CD4-positive, alpha-beta T cell treated with Interleukin-6 at 100 ng/mL for 8 hours (primary cell): ENCODE measurements at places on chromosomes 16 and 17.

DNA sequence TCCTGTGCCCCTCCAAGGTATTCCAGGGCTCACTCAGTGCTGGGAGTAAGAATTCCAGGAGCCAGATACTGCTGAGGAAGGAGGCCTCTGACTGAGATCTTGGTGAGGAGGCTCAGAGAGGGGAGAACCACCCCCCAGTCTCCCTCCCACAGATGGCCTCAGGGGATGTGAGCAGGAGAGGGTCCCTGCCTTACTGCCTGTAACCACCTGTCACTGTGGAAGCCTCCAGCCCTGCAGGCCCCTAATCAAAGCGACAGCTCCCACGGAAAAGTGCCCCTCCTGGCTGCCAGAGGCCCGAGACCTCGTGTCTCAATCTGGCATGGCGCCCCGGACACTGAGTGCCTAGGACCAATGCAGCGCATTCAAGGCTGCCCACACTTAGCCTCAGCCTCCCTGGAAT, 7.7 kb upstream of the C17orf113 start:
- no peak for DNase-seq

DNA sequence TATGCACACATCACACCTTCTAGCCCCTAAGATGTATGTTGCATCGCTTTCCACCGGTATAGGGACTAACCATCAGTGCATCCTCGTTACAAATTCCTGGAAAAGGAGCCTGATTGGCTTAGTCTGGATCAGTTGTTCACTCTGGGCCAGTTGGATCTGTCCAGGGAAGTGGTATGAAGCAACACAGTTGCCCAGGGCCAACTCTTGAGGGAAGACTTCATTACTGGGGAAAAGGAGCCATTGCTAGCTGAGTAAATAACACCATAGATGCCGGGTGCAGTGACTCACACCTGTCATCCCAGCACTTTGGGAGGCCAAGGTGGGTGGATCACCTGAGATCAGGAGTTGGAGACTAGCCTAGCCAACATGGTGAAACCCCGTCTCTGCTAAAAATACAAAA, 275.2 kb upstream of the RBFOX1 start:
- DNase-seq: no peak

- no peak for DNase-seq
Observed at GRCh38 chr17:1033503-1033902, 36.6 kb downstream of the TIMM22 start.

- peak; percentile 9 for DNase-seq
Observed at GRCh38 chr16:16062023-16062937, 112.9 kb downstream of the ABCC1 start.

GRCh38 chr17:37090941-37091340, 142.2 kb downstream of the AATF start:
- no peak for DNase-seq

GRCh38 chr17:55883149-55883548, 132.3 kb downstream of the PCTP start:
- no peak for DNase-seq

DNA sequence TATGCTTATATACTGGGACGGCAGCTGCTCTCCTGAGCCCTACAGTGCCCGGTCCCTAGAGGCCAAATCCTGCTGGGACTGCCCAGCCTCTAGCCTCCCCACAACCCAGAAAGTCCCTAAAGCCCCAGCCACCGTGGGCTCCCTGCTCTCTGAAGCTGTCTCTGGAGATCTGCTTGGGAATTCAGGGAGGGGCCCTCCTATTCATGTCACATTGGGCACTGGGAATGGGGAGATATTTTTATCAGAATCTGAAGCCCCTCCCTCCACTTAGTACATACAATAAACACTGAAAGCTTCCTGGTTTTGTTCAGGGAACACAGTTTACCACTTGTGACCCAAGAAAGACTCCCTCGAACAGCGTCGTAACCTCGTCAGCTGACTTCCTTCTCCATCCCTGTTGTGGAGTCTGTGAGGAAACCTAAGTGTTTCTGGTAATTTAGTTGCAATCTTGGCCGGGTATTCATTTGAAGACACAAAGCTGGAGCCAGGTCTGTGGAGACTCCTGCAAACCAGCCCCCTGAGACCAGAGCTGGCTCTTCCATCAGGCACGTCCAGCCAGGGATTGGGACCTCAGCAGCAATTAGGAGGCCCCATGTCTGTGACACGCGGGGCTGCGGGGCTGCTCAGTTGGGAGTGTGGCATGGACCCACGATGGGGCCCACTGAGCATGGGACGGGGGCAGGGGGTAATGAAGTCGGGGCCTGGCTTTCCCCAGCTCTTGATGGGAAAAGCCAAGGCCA, 38.5 kb downstream of the PGS1 start:
- DNase-seq: no peak

DNA sequence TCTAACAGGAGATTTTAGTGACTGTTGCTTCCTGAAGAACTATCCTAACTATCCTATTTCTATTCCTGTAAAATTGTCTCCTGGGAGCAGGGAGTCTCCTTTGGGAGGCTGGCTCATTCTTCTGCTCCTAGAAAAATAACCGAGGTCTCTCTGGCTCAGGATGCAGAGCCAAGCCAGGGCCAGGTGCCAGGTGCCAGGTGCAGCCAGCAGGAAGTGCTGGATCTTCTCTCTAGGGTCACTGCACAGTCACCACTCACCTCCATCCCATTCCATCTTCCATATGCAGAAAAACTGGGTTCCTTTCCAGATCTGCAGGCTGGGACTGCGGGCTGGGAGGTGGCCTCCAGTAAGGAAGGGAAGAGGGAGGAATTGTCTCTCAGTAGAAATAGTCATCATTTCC, 3.8 kb upstream of the TMC7 start:
- DNase-seq: no peak

DNA sequence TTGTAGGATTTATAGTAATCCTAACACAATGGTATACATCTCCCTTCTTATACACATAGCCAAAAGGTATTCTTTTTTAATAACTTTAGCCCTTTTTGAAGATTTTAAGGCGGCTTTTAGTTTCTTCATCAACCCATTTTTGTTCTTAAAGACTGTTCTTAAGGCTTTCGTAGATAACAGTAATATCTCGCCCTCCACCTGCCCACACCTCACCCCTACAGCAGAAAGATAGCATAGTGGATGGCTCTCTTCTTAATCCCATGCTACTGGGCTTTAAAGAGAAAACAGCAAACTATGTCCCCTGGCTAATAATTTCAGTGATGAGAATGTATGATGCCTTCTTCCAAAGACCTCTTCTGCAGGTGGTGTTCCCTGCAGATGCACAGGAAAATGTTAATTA, 8.6 kb downstream of the IGSF6 start:
- no peak for DNase-seq

DNA sequence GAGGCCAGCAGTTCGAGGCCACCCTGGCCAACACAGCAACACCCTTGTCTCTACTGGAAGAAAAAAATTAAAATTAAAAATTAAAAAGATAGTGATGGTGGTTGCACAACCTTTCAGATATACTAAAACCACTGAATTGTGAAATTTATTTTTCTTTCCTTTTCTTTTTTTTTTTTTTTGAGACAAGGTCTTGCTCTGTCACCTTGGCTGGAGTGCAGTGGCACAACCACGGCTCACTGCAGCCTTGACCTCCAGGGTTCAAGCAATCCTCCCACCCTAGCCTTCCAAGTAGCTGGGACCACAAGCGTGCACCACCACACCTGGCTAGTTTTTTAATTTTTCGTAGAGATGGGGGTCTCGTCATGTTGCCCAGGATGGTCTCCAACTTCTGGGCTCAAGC, 254.4 kb downstream of the SLC39A11 start:
- DNase-seq: no peak

GRCh38 chr17:57502811-57503241, 242.3 kb downstream of the CCDC182 start:
- no peak for DNase-seq

DNA sequence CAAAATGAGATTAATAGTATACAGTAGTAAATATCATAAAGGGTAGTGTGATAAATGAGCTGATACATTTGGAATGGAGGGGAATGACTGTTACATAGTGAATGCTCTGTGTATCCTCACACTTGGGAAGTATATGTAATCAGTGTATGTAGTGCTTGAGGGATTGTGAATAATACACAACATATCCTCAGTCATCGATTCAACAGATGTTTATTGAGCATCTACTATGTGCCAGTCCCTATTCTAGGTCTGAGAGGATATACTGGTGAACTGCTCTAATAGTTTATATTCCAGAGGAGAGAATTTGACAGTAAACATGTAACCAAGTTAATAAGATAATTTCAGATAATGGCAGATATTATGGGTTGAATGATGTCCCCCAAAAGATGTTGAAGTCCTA, 3.4 kb upstream of the BECN1 start:
- no peak for DNase-seq

- DNase-seq: no peak
Observed at GRCh38 chr16:30892670-30893416, 1.0 kb downstream of the BCL7C start.

DNA sequence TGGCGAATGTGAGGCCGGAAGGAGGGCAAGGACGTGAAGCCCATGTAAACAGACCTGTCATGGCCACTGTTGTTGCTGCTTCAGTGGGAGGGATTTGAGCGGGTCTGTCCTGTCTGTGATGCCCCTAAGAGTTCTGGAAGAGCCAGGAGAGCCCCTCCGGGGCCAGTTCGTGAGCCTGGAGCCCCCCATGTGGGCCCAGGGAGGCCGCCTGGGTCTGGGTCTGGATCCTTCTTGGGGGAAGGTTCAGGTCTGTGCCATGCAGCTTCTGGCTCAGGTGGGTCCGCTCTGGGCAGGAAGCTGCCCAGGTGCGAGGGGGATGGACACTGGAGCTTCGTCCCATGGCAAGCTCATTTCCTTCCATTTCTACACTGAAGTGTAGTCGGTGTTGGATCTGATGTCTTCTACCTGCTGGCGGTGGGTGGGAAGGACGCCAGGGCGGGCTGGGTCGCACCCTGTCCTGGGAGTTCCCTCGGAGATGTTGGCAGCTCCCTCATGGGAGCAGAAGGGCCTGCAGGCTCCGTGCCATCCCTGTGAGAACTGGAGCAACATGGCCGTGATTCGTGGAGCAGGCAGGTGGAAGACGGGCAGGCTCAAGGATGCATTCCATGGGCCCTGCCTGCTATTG, 11.2 kb upstream of the WFIKKN1 start:
- DNase-seq: no peak

- no peak for DNase-seq
Observed at GRCh38 chr17:65553009-65553645, 8.3 kb downstream of the AXIN2 start.

- no peak for DNase-seq
Observed at GRCh38 chr17:78407387-78408000, 29.0 kb downstream of the PGS1 start.

DNA sequence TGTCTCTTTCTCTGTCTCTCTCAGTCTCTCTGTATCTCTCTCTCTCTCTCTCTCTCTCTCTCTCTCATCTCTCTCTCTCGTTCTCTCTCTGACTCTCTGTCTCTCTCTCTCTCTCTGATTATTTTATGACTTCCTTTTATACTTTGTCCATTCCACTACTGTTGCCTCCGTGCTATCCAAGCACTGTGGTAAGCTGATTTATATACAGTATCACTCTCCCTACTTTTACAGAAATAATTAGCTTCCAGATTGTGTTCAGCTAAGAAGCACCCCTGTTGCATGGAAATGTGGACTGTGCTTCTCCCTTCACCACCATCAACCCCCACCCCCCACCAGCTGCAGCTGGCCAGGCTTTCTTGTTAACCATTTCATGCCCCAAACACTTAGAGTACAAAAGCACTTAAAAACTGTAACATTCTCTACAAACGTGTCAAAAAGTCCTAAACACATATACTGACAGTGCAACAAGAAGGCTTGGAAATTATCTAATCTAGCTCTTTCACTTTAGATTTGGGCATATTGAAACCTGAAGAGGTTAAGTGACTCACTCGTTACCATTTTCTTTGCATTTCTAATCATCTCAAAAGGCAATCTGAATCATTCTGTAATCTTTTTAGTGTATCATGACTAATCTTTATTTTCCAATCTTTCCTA, 11.6 kb upstream of the TMEM100 start:
- no peak for DNase-seq

GRCh38 chr17:60554377-60554788, 28.3 kb upstream of the APPBP2 start:
- no peak for DNase-seq

GRCh38 chr17:75439287-75439686, 17.1 kb upstream of the TMEM94 start:
- DNase-seq: no peak

- no peak for DNase-seq
Observed at GRCh38 chr17:80204626-80205468, 15.3 kb downstream of the SGSH start.

GRCh38 chr17:48491527-48492273, 39.1 kb downstream of the HOXB1 start:
- DNase-seq: no peak

- DNase-seq: no peak
Observed at GRCh38 chr17:80163336-80163735, 6.5 kb upstream of the CARD14 start.

DNA sequence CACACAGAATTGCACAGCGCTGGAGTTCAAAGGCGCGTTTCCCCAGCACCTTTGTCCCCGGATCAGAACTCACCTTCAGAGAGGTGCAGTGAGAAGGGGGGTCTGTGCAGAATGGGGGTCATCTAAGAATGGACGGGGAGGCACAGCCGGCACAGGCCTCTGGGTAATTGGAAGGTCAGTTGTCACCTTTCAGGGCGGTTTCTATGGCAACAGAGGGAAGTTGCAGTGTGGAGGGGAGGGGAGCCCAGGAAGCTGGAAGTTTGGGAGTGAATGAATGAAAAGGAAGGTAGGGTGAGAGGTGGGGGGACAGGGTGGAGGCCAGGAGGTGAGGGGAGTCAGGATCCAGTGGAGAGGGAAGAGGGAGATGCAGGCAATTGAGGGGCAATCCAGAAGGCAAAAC, 12.4 kb upstream of the KCNG4 start:
- DNase-seq: no peak

- DNase-seq: no peak
Observed at GRCh38 chr16:14958970-14959369, 15.9 kb upstream of the PDXDC1 start.

DNA sequence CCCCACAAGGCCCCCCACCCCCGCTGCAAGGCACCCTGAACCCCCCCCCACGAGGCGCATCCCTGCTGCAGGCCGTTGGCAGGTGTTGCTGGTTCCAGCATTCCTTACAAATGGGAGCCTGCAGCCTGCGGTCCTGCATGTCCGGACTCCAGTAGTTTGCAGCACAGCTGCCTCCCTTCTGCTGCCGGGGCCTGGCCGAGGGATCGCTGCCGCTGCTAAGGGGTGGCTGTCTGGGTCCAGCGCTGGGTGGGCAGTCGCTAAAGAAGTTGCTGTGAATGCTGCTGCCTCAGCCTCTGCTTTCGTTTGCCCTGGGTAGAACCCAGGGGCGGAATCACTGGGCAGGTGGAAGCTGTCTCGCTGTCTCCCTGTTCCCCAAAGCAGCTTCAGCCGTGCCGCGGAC, 11.8 kb downstream of the UTS2R start:
- DNase-seq: no peak

DNA sequence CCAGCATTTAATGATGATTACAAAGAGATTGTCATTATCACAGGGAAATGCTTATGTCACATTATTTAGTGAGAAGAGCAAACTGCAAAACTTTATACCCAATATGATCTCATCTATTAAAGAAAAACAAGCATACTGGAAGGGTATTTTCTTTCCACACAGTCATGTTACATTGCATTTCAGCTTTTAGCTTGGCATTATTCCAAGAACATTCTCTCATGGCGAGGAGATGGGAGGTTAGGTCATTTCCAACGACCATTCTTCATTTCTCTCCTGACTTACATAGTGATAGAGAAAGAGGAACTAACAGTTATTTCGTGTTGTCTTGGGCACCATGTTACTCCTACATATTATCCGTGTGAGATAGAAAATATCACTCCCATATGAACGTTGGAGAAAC, 309.4 kb upstream of the XYLT1 start:
- no peak for DNase-seq
